ENCODE measurements at places on chromosomes 4 and X.
A peak's percentile ranks its signal among the peaks of the same experiment; 100 is the strongest.

- DNase-seq, result no peak
Observed at GRCh38 chrX:93673056-93673868, at the start of gene NAP1L3. TSS of gene NAP1L3 (minus strand) at chrX:93673578. CDS start at chrX:93673304, 274 bp downstream.

- DNase-seq, result no peak
Observed at GRCh38 chr4:138835832-138836533, 179.6 kb upstream of the NOCT start.

DNA sequence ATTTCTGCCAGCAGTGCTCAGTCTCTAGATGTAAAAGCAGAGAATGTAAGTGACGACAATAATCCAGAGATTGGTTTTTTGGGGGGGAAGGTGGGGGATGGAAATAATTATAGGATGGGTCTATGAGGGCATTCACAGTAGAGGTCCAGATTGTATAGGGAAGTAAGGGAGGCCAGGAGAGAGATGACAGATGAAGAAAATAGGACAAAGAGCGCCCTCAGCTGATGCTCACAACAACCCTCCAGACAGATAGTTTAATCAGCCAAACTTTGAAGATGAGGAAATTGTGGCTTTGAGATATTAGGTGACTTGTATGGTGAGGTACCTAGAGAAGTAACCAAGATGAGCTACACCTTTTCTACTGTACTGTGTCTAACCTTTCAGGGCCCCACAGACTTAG lies 137.9 kb downstream of the MAGEB17 start:
- DNase-seq, result no peak

DNA sequence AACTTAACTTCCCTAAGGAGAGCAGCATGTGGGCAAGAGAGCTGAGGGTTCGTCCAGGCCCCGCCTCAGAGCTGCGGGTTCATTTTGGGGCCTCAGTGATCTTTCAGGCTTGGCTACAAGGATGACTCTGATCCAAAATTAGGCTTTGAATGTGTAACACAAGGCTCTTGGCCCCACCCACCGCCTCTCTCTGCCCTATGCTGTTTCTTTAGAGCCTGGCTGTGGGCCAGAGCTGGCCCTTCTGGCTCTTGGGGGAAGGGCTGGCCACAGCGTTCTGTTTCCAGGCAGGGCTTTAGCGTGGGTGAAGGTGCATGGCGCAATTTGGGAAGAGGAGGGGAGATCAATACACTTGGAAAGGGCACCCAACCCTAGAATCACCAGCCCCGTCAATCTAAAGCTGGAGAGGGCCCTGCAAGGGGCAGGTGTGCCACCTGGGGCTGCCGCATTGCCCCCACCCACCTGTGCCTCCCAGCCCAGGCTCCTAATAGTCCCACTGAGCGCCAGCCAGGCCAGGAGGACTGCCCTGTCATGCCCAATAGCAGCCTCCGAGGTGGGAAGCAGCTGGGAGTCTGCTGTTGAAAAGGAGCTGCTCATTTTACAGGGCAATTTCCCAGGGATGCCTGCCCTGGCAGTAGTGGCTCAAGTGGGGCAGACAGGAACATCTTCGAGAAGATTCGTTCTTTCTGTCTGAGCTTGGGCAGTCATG lies 84.5 kb upstream of the MAML3 start:
- no peak for DNase-seq

DNA sequence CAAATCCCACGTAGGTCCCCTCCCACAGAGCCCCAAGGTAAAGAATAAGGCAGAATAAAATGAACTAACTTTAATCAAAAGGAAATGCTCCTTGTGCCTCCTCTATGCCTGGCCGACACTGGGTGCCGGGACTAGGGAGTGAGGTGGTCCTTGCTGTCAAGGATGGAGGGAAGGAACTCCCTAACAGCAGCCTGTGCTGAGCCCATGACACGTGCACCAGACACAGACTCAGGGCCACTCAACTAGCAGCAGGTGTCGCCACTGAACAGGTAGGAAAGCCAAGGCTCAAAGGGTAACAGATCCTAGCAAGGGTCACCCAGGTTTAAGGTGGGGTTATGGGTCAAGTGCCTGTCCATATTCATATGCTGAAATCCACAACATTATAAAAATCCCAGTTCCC lies 29.2 kb downstream of the MSX1 start:
- no peak for DNase-seq

- DNase-seq, result peak; percentile 6
Observed at GRCh38 chrX:74450803-74451449, 29.6 kb downstream of the SLC16A2 start.

- DNase-seq, result no peak
Observed at GRCh38 chr4:80730158-80730557, 300.4 kb upstream of the BMP3 start.

- DNase-seq, result no peak
Observed at GRCh38 chr4:52081216-52081615, 30.1 kb downstream of the SPATA18 start.

GRCh38 chr4:145921231-145921630 lies 17.4 kb downstream of the ZNF827 start:
- no peak for DNase-seq

DNA sequence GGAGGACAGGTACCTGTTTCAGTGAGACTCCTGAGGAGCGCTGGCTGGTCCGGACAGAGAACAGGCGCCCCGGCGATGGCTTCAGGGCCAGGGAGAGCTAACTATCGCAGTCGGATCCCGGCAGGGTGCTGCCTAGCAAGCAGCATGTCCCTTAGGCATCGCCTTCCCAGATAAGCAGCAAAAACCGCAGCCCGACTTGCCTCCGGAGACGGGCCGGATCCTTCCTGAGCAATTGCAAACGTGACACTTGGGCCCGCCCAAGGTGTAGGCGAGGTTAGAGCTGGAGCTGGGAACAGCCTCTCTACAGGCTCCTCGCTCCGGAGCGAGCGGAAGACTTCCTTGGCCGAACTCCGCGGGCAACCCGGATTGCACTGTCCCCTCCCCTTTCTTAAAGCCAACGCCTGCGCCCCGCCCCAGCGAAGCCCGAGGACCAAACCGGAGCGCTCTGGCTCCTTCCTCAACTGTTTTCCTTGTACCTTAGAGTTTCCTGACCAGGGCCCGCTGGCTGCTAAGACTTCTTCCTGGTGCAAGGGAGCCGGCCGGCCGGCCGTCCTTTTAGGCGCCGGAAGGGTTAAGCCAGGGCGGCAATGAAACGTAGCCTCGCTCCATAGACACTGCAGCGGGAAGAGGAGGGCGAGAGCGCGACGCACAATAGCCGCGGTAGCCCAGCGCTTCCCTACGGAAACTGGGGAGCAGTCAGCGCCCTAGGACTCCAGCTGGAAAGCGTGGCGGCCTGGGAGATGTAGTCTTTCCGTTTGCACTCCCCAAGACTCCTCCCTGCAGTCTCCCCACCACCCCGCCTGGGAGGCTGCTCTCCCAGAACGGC lies at the start of gene OPHN1:
OPHN1 (minus strand) TSS at position 341 of the 826 bp plus-strand sequence. CDS start 475 bp downstream, outside the sequence.
- peak; percentile 77 for DNase-seq

GRCh38 chr4:79609817-79610216 lies 201.8 kb upstream of the GK2 start:
- DNase-seq, result no peak

DNA sequence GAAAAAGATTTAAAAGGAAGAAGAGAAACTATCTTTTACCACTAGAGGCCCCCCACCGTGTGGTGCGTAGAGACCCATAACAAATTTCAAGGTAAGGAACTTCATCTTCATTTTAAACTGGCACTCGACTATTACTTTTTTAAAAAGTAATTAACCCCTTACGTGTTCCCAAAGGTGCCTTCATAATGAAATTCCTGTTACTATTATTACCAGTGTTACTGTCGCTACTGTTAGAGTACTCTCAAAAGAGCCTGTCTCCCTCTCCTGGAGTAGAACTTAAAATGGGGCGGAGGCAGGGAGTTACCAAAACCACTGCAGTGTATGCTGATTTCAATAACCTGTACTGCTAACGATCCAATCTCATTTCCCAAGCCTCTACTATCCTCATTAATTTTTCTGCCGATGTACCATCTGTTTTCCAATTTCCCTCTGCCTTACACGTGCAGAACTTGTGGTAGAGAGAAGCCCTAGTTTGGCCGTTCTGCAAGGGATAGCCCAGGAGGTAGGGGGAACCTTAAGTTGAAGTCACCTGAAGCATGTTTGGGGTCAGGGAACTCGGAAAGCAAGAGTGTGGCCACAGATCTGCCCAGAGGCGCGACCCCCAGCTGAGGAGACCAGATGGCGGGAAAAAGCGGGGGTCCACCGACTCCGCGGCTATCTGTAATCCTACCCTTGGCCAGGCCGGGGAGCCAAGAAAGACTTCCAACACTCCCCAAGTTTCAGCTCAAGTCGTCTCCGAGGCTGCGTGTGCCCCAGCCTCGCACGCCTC lies 720 bp upstream of the STK26 start:
- no peak for DNase-seq

GRCh38 chr4:1072830-1073446 lies 40.4 kb downstream of the RNF212 start:
- DNase-seq, result peak; percentile 30

DNA sequence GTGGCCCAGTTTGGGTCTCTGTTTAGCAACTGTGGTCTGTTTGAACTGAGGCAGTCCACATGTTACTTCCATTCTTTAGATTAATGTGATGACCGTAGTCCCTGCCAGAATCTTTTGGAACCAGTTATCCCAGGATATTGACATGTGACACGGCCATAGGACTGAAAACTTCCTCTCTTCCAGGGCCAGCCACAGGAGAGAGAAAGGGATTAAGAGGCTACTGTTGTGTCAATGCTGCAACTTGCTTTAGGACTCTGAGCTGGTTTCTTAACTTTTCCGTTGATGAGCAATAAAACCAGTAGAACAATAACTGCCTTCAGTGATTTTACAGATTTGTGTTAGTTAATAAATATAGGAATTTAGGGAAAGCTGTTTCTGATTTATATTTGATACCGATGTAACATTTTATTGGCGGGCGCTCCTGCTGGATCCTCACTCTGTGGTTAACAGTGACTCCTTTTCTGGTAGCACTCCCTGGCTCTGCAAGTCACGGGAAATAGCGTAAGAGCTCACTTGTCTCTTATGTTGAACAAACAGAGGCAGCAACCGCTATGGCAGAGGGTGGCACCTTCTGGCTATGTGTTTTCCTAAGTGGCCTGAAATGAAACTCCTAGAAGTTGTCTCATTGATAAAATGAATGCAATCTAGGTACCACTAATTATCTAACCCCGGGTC lies 2.5 kb downstream of the TENM3 start:
- no peak for DNase-seq

DNA sequence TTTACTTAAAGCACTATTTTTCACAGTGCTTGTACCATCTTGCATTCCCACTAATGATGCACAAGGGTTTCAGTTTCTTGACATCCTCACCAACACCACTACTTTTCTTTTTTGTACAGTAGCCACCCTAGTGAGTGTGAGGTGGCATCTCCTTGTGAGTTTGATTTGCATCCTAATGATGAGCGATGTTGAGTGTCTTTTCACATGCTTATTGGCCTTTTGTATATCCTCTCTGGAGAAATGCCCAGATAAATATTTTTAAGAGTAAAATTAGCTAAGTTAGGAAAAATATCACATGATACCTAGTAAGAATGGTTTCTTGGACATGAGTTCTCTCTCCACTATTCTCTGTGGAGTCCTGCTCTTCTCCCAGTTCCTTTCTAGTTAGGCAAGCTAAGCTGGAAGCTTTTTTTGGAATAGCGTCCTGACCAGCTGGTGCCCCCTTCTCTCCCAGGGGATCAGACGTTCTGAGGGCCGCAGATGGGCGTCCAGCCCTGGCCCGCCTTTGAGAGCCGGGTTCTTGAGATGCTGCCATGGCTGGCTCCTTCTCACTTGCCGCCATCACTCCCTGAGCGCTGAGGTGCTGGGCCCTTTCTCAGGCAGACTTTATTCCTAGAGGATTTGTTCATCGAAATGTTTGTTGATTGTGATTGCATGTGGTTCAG lies 132.1 kb downstream of the ARHGAP10 start:
- DNase-seq, result no peak

- DNase-seq, result no peak
Observed at GRCh38 chr4:175068266-175068665, 150.1 kb downstream of the ADAM29 start.

- no peak for DNase-seq
Observed at GRCh38 chrX:8653956-8654355, 78.0 kb downstream of the ANOS1 start.

- DNase-seq, result no peak
Observed at GRCh38 chr4:2881431-2881830, 37.8 kb downstream of the ADD1 start.

DNA sequence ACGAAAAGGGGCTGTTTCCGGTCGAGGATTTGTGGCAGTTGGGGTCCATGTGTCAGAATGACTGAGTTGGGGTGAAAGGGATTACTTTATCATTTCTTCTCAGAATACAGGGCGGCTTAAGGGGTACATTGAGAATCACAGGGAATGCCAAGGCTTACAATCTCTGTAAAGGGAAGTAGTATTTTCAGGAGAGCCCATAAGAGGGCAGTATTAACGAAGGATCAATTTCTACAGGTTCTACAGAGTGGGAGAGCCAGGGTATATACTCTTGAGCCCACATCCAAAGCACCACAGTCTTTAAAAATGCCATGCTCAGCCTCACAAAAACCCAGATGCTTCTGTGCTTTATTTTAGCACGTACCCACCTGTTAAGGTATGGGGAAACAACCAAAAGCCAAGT lies 67.7 kb upstream of the ZXDA start:
- no peak for DNase-seq

- no peak for DNase-seq
Observed at GRCh38 chrX:15853586-15854079, 980 bp downstream of the AP1S2 start.

DNA sequence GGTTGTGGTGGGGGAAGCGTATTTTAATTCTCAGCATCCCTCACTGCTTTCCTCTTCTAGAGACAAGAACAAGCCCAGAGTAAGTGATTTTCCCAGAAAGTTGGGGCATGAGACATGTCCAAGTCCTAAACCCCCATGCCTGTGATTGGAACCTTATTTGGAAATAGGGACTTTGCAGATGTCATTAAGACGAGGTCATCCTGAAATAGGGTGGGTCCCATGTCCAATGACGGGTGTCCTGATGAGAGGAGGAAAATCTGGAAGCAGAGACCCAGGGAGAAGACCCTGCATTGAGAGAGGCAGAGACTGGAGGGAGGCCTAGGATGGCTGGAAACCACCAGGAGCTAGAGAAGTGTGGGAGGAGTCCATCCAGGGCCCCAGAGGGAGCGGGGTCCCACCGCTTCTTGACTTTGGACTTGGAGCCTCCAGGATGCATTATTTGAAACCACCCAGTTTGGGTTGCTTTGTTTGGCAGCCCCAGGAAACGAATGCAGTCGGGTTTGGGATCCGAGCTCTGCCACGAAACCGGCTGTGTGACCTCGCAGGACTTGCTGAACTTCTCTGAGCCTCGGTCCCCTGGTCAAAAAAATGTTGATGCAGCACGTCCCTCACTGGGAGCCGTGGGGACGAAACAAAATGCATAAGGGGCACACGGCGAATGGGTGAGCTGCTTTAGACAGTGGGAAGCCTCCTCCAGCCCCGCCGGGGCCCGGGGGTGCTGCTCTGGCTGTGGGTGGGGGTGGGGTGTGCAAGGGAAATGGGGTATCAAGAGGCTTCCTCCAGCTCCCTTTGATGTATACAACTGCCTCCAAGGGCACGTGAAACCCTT lies 113.9 kb downstream of the CPZ start:
- DNase-seq, result no peak

GRCh38 chr4:24274381-24274941 lies 309.9 kb downstream of the DHX15 start:
- no peak for DNase-seq

GRCh38 chr4:118968005-118968404 lies 79.4 kb downstream of the SYNPO2 start:
- no peak for DNase-seq
